ENCODE measurements at places on chromosomes 16 and 17.

DNA sequence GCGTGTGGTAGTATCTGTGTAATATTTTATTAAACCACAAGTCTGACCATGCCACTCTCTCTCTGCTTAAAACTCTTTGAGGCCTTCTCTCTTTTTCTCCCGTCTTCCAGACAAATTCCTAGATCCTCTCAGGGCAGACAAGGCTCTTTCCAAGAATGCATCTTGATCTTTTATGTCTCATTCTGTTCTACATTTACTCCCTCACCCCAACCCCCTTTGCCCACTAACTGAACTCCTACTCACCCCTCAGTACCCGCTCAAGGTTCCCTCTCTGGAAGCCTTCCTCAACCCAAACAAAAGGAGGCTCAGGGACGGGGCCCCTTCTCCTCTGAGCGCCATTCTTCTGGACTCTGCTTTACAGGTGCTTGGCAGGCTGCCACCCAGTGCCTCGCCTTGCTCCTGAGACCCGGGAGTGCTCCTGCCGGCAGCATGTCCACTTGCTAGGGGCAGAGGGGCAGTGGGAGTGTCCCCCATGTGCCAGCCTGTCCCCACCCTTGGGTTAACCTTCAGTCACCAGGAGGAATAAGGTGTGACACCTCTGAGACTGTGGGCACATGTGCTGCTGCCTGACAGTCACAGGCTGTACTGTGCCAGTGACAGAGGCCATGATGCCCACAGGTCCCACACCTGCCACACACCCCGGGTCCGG is 9.2 kb downstream of the SLC13A2 start:
- no peak for DNase-seq

- no peak for DNase-seq
These were observed 208.9 kb upstream of the WSCD1 start for GRCh38 chr17:5861246-5861645.

DNA sequence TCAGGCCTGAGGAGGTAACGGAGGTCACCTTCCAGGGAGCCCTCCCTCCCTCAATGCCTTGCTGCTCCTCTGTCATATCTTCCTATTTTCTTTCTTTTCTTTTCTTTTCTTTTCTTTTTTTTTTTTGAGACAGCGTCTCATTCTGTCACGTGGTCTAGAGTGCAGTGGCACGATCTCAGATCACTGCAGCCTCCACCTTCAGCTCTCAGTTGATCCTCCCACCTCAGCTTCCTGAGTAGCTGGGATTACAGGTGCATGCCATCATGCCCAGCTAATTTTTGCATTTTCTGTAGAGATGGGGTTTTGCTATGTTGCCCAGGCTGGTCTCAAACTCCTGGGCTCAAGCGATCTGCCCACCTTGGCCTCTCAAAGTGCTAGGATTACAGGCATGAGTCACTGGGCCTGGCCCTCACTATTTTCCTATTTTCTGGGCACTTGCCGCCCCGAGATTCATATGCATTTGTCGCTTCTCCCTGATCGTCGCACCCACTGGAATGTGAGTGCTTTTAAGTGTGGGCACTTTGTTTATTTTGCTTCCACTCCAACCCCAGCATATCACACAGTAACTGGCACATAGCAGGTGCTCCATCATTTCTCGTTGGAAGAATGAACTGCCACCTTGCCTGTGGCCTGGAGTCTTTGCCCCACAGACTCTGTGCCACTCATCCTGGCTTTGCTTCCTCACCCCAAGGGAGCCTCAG is 31.7 kb downstream of the CPNE2 start:
- no peak for DNase-seq

DNA sequence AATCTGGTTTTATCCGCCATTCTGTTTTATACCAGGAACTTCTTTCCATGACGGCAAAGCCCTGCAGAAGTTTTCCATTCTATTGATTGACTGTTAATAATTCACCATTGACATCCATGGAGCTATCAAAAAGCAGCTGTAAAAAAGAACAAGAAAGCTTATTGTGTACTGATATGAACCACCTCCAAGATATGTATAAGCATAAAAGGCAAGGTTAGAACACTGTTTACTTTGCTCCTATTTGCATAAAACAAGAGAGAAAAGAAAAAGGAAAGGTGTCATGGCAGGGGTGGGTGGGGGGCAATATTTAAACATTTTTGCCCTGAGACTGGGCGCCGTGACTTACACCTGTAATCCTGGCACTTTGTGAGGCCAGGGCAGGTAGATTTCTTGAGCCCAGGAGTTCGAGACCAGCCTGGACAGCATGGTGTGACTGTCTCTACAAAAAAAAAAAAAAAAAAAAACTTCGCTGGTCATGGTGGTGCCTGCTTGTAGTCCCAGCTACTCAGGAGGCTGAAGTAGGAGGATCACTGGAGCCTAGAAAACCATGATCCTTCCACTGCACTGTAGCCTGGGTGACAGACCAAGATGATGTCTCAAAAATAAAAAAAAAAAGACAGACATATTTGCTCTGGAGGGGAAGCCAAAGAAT is 52.5 kb downstream of the TMEM114 start:
- no peak for DNase-seq

- DNase-seq: no peak
These were observed 139.1 kb downstream of the SOX9 start for GRCh38 chr17:72259922-72260321.

GRCh38 chr16:87050142-87050541 is 267.1 kb downstream of the C16orf95 start:
- DNase-seq: no peak

DNA sequence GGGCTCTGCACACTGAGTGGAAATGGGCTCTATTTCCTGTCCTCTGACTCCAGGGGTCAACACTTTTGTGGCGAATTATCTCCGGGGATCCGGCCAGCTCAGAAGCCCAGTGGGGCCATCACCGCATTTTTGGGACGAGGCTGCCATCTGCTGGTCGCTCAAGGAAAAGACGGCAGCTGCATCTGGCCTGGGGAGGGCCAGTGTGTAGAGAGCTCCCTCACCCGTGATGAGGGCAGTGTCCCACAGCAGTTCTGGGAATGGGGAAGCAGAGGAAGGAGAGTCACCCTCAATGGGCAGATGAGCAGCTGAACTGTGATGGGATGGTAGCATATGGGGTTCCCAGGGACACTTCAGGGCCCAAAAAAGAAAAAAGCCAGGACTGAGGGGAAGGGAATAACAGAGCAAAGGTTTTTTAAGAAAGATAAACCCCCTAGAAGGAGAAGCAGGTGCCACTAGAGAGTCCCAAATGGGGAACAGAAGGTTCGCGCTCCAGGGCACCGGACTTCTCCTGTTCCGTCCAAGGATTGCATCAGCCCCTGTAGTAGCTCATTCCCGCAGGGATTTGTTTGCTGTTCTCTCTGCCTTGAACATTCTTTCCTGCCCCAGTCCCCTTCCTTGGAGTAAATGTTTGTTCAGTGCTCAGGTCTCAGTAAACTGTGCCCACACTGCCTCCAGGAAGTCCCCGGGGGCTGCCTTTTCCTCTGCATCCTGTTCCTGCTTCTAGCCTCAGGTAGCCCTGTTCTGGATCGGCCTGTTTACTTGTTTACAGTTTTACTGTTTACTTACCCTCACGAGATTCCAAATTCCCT is 9.3 kb upstream of the ABCC12 start:
- DNase-seq: peak; percentile 27

GRCh38 chr16:54049591-54050458 is 236.8 kb downstream of the IRX3 start:
- no peak for DNase-seq

GRCh38 chr17:21289902-21290571 is 5.5 kb downstream of the MAP2K3 start:
- no peak for DNase-seq

- DNase-seq: no peak
These were observed 8.4 kb downstream of the SRL start for GRCh38 chr16:4233431-4233830.

GRCh38 chr17:39264119-39264518 is 38.4 kb upstream of the STAC2 start:
- no peak for DNase-seq

- DNase-seq: no peak
These were observed 36.2 kb upstream of the CRHR1 start for GRCh38 chr17:45747911-45748310.

DNA sequence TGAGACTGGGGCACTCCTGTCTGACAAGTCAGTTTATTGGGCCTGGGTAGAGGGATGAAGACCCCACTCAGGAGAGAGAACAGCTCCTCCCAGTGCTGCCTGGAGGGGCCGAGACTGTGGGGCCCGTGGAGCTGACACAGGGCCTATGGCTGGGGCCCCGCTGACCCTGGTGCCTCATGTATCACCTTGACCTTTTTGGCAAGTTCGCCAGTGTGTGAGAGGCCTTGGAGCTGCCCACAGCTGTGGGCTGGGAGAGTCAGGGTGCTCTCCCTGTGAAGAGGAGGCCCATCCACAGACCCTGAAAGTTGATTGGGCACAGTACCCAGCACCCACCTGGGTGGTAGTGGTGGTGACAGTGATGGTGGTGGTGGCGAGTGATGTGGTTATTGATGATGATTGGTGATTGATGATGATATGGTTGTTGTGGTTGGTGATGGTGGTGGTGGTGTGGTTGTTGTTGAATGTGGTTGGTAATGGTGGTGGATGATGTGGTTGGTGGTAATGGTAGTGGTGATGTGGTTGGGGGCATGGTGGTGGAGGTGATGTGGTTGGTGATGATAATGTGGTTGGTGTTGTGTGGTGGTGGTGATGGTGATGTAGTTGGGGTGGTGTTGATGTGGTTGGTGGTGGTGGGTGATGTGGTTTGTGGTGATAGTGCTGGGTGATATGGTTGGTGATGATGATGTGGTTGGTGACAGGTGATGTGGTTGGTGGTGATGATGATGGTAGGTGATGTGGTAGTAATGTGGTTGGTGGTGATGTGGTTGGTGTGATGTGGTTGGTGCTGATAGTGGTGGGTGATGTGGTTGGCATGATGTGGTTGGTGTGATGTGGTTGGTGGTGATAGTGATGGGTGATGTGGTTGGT is 29.1 kb downstream of the BAHCC1 start:
- no peak for DNase-seq

DNA sequence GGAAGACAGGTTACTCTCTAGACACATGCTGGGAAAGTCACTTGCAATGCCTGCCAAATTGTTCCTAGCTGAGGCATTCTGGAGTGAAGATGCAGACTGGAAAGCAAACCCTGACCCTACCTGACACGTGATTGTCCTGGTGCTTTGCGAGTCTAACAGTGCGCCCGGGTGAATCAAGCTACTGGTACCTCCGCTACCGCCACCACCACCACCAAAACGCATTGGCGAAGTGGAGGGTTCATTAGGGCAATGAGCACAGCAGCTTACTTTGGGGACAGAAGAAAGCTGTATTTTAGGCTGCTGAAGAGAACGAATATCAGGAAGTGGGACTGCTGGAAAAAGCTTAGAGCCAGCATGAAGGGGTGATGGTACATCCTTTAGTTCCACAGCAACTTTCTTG is 7.0 kb downstream of the MARF1 start:
- DNase-seq: no peak

GRCh38 chr17:4535667-4536258 is 19.4 kb downstream of the MYBBP1A start:
- DNase-seq: no peak

GRCh38 chr17:50046179-50046578 is 9.7 kb upstream of the ITGA3 start:
- no peak for DNase-seq

- DNase-seq: no peak
These were observed 51.5 kb upstream of the RCVRN start for GRCh38 chr17:9956474-9957131.

GRCh38 chr17:30824002-30824355 is 513 bp downstream of the CRLF3 start:
- peak; percentile 28 for DNase-seq

DNA sequence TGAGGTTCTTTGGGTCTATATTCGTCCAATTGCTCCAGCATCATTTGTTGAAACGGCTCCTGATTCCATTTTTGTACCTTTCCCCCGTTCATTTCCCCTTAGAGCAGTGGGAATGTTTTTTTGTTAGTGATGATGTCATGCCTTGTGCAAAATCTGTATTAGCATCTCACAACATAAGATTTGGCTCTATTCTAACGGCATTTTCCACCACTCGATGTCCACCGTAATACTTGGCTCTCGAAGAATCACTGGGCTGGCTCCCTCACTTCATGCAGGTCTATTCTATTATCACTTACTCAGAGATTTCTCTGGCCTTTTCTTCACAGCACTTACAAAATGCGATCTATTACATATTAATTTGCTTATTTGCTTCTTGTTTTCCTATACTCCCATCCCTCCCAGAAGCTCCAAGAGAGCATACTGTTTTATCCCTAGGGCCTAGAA is 571 bp upstream of the NME1 start:
- no peak for DNase-seq

DNA sequence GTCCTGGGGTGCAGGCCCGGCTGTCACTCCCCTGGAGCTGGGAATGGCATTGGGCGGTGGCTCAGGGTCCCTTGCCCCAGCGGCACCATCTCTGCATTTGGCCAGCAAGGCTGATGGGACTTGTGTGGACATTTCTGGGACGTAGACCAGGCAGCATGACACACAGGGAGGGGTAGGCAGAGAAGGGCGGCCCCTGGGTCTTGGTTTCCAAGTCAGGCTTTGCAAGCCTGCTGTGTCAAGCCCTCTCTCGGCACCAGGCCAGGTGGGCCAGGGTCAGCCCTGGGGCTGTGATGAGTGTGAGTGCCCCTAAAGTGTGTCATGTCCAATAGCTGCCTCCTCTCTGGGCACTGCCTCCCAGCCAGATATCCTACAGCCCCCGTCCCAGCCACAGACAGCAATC is 335.2 kb downstream of the SEC14L1 start:
- no peak for DNase-seq

DNA sequence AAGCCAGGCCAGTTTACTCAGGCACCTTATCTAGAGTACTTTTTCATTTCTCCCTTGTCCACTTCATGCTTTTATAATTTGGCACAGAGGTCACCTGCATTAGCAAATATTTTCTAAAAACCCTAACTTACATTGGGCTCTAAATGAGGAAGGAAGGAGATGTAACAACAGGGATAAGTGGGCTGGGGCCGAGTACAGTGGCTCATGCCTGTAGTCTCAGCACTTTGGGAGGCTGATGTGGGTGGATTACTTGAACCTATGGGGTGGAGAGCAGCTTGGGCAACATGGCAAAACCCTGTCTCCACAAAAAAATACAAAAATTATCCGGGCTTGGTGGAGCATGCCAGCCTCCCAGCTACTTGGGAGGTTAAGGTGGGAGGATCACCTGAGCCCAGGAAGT is 55.9 kb downstream of the TMEM100 start:
- DNase-seq: no peak

DNA sequence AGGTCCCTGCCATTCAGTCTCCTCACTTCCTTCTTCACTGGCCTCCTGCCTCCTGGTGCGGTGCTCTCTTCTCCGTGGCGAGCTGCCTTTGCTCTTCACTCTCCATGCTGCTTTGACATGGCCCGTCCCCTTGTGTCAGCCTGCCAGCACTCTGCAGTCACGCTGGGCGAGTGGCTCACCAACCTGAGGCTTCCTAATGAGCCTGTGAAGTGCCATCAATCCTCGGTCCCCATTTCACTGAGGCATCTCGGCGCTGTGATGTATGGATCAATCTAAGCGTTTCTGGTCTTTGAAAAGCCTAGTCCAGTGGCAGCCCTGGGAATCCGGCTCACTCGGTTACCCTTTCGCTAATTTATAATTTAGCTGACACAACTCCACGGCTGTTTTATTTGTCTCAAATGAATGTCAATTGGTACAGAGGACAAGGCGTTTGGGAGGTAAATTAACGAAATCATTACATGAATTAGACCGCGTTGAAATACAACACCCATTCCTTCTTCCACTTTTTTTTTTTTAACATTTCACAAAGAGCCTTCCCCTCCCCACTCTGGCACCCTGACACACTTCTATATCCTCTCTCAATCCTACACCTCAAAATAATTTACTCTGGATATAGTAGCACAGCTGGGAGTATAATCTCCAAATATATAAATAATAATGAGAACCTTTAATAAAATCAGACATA is 610.7 kb downstream of the TMEM114 start:
- no peak for DNase-seq

- DNase-seq: no peak
These were observed 680.3 kb upstream of the SOX9 start for GRCh38 chr17:71440513-71440912.

All from ovary (tissue), 10 donors.